Stimulated activated CD8-positive, alpha-beta memory T cell treated with anti-CD3 and anti-CD28 coated beads, Interleukin-4, amount 100 ng/mL, for 4 hours (primary cell): ENCODE measurements at places on chromosomes 7 and 10.

DNA sequence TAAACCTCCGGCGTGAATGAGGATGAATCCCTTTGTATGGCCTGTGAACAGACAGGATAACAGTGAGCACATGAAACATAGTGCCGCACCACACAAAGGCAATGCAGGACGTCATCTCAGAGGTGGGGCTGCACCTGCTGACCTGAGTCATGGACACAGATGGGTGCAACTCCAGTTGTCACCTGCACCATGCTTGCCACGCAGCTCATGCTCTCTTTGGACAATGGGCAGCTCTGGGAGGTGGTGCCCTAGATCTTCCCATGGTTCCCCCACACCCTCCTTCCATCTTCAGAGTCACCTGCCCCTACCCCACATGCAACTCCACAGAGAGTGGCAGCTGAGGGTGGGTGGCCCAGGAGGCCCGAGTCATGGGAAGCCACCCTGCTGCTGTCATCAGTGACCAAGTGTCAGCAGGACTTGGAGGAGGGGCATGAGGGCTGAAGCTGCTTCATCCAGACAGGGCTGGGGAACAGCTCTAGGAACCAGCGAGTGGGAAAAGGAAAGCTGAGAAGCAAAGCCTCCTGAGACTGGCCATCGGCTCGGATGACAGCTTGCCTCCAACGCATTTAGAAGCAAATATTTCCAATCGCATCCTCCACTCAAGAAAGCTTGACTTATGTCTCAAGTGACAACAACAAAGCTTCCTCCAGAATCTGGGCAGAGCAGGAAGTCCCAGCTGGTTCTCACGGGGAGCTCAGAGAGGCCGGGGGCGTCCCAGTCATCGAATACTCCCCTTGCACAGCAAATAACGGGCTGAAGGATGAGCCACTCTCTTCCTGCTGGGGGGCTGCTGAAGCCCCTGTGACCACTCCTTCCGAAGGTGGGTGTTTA is 27.1 kb downstream of the VIPR2 start:
- DNase-seq = no peak

- no peak for DNase-seq
These were observed 11.6 kb upstream of the TNPO3 start for GRCh38 chr7:129066290-129067131.

- DNase-seq = no peak
These were observed 8.7 kb upstream of the ASB4 start for GRCh38 chr7:95476904-95477594.

DNA sequence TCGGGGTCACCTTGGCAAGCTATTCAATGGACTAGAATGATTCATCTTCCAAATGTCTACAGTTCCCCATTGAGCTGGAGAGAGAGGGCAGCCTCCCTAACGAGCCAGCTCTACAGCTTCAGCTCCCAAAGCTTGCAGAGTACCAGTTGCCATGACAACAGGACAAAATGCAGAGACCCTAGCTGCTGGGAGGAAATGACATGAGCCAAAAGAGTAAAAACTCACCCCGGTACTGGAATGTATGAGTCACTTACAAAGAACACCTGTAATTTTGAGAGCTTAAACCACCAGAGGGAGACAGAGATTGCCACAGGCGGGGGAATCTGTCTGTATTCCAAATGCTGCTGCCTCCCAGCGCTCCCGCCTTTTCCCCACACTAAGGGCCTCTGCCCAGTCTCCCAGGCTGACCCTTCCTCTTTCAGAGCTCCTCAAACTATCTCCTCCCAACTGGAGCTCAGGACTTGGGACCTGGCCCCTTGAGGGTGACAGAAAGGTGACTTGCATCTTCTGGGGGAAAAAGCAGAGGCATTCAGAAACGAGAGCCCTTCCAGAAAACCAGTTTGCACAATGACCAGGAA is 95.5 kb downstream of the CUL2 start:
- peak; percentile 4 for DNase-seq
